Cerebellar nuclear complex (tissue), 1 donor: ENCODE measurements at places on chromosomes 1 and 21.
A peak's percentile ranks its signal among the peaks of the same experiment; 100 is the strongest.

GRCh38 chr1:219883400-219884332 lies 44.7 kb downstream of the SLC30A10 start:
- no peak for DNase-seq

DNA sequence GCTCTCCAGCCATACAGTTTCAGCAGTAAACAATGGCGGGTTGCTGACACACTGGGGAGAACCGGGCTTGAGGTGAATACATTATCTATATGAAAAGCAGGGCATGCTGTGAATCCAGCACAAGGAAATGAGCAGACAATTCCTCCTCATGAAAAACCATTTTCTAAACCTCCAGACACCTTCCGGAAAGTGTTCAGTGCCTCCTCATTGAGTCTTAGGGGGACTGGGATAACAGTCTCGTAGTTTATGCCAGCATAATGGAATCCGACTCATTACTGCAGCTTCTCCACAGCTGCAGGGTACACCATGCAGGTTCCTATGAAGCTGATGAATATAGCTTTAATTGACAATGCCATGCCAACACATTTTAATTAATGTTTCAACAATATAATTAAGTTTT lies 284.1 kb downstream of the BACH1 start:
- no peak for DNase-seq

- DNase-seq = no peak
Measured at GRCh38 chr1:4689271-4689935, 35.0 kb downstream of the AJAP1 start.

GRCh38 chr21:18831942-18832676 lies 428.5 kb upstream of the TMPRSS15 start:
- DNase-seq = no peak

- no peak for DNase-seq
Measured at GRCh38 chr1:74771913-74772515, 39.1 kb downstream of the TYW3 start.

- DNase-seq = no peak
Measured at GRCh38 chr1:20480243-20480944, 5.6 kb downstream of the CAMK2N1 start.

- DNase-seq = no peak
Measured at GRCh38 chr1:6359216-6360116, 34.1 kb downstream of the ACOT7 start.

GRCh38 chr1:54559111-54559548 lies 11.1 kb downstream of the ACOT11 start:
- no peak for DNase-seq

GRCh38 chr1:116856312-116856711 lies 53.4 kb upstream of the PTGFRN start:
- DNase-seq = no peak

DNA sequence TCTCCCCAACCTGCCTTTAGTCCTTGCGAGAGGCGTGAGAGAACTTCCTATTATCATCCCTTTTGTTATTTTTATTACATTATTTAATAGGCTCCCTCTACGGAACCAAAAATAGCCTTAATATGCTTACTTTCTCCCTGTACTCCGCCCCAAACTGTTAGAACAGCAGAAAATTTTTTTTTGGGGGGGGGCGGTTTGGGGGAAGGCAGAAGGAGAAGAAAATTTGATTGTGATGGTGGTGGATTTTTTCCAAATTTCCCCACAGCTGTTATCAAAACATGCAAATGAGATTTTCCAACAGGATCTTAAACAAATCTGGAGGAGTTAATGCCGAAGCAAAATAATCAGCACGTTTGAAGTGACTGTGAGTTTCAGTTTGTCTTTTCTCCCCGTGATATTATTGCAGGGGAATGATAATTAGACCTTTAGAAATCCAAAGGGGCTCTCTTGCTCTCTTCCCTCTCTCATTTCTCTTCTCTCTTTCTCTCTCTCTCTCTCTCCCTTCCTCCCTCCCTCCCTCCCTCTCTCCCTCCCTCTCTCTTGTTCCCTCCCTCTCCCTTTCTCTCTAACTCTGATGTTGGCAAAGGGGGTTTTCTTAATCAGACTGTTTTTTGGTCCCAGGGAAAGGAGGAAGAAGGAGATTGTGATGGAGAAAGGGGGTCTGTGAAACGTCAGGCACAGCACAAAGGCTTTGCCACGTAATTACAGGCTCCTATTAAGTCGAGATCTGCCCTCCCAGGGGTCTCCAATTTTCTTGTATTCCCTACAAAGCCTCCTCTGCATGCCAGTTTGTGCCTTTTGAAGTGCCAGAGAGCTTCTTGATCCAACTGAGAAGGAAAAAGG lies 1.1 kb upstream of the PRRX1 start:
- no peak for DNase-seq

- DNase-seq = no peak
Measured at GRCh38 chr1:93608187-93609109, 73.2 kb downstream of the BCAR3 start.

DNA sequence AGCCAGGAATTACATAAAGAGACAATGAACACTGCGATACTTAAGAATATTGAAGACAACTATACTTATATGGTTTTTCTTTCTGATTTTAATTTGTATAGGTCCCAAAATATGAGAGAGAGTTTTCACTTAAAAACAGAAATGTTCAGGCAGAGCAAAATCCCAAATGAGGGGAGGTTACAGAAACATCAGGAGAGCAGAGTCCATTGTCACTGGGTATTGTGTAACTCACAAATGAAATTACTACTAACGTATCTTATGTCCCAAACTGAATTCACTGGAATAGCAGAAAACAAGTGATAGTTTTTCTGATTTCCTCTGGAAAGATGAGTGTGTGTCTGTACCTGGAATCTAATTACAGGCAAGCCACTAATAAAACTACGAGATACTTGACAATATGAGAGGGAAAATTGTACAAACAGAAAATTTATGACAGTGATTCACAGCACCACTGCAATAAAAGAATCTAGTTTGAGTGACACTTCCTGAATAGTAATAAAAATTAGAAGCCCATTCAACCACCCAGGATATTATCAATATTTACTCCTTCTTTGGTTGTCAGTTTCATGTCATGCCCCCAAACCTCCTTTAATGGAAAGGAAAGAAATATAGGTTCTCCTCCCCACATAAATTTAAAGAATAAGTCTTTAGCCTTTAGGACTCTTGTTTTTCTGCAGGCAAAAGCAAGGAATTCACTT lies 522.6 kb downstream of the ADGRL2 start:
- no peak for DNase-seq

DNA sequence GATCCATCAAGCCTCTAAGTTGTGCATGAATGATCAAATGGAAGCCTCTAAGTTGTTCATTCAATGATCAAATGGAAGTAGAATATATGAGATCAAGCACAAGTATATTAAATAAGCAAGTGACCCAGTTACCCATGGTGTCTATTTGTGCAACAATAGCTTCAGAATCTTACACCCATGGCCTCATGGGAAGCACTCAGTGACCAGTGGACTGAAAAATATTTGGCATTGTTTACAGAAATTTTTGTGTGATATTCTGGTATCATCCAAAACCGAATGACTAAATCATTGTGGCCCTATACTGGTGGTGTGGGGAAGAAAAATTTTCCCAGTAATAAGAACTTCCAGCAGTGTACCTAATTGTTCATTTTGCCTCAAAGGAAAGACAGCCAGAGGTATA lies 46.6 kb downstream of the DUSP10 start:
- no peak for DNase-seq

DNA sequence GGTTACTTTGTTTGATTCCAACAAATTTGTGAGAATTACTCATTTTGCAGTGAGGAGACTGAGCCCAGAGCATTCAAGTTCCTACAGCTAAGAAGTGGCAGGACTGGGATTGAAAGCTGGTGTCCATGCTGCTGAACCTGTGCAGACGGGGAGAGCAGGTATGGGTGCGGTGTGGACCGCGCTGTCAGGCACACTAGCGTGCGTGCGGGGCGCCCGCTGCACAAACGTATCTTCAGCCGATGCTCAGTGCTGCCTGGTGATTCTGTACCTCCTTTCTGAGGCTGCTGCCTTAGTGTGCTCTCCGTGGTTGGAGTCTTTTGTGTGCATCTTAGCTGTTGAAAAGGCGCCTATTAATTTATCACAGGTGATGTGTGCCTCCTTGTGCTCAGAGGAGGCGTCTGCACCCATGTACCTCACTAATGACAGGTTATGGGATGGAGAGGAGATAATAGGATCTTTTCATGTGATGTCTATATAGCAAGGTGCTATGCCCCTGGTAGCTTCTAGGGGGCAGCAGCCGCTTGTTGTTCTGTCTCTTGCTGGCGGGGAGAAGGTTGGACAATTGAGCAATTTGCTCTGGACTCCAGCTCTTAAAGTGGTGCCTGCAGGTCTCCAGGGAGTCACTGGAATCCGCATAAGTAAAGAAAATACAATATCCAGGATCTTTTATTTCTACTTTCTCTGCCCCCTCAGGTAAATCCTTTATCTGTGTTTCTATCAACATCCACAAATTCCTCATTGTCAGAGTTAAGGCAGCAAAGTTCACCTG lies 32.5 kb downstream of the PEX14 start:
- no peak for DNase-seq

DNA sequence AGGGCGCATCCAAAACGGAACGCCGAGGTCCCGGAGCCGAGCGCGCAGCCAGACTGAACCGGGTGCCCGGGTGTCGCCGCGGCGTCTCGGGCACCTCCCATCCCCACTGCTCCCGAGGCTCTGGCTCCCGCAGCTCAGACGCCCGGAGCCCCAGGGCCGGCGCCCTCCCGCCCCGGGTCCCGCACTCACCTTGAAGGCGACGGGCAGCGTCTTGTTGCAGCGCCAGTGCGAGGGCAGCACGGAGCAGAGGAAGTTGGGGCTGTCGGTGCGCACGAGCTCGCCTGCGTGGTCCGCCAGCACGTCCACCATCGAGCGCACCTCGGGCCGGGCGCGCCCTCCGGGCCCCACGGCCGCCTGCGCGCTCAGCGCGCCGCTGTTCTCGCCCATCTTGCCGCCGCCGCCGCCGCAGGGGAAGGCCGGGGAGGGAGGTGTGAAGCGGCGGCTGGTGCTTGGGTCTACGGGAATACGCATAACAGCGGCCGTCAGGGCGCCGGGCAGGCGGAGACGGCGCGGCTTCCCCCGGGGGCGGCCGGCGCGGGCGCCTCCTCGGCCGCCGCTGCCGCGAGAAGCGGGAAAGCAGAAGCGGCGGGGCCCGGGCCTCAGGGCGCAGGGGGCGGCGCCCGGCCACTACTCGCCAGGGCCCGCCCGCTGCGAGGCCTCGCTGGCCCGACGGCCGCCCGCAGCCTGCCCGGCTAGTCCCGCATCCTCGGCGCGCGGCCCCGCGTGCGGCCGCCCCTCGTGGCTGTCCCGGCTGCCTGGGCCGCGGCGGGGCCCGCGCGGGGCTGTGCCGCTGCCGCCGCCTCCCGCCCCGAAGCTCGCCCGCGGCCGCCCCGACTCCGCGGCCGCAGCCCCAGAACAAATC lies 447 bp downstream of the RUNX3 start:
- DNase-seq = no peak

- peak; percentile 23 for DNase-seq
Measured at GRCh38 chr21:46515109-46515508, 56.4 kb downstream of the DIP2A start.

DNA sequence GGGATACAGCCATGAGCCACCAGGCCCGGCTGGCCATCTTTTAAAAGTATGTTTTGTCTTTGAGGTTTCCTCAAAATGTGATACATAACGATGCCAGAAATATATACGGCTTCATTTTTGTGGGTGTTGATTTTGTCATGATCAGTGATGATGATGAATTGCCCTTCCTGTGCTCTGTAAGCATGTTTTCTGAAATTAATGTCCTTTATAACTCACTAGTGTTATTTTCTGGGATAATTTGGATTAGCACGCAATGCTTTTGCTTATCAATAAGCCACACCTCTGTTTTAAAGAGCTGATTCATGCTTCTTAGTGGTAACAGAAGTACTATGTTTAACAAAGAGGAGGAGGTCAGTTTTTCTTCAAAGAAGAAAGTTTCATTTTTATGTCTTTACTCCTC lies 25.6 kb downstream of the PHACTR4 start:
- DNase-seq = no peak

GRCh38 chr1:204685236-204686006 lies at the start of gene LRRN2:
Gene LRRN2 (minus strand): TSS chr1:204685738. CDS start chr1:204619992, 65,746 bp downstream.
- no peak for DNase-seq

GRCh38 chr1:208108646-208109330 lies 135.4 kb downstream of the PLXNA2 start:
- peak; percentile 63 for DNase-seq

- no peak for DNase-seq
Measured at GRCh38 chr1:77385551-77385950, 103.7 kb downstream of the AK5 start.

DNA sequence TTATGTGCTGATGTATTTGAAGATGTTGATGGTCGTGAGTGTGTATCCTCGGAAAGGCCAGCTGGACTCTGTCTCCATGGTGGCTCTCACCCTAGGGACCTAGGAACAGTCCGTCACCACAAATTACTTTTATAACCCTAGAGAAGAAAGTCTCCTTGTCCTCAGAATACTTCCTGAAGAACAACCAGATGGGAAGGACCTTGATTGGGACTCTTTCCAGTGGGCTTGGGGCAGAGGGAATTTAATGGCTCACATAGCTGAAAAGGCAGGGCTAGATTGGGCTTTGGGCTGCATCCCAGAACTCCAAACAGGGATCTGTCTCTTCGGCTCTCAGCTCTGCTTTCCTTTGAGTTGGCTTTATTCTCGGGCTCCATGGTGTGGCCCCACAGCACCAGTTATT lies 90.8 kb downstream of the TBX19 start:
- no peak for DNase-seq

GRCh38 chr1:201731592-201731991 lies 97.4 kb upstream of the IPO9 start:
- no peak for DNase-seq

GRCh38 chr1:56115701-56116100 lies 463.7 kb downstream of the PLPP3 start:
- no peak for DNase-seq

DNA sequence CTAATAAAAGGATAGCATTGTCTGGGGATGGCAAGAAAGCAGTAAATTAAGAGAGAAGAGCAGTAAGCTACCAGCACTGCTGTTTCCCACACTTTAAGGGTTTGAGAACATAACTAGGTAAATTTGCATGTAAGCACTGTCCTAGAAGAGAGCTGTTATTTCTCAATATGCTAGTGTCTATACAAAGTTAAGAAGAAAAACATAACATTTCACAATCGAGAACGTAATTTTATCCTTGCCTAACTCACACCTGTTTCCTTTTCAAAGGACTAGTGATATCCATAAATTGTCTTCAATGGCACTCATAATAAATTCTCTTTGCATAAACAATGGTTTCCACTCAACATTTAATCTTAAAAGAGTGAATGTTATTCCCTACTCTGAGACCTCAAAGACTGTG lies 576.0 kb downstream of the PTBP2 start:
- no peak for DNase-seq
